Bone marrow (tissue), 2 donors: ENCODE measurements at places on chromosomes 2 and 18.

GRCh38 chr2:129813404-129813803 lies 166.1 kb upstream of the RAB6C start:
- DNase-seq, result no peak

DNA sequence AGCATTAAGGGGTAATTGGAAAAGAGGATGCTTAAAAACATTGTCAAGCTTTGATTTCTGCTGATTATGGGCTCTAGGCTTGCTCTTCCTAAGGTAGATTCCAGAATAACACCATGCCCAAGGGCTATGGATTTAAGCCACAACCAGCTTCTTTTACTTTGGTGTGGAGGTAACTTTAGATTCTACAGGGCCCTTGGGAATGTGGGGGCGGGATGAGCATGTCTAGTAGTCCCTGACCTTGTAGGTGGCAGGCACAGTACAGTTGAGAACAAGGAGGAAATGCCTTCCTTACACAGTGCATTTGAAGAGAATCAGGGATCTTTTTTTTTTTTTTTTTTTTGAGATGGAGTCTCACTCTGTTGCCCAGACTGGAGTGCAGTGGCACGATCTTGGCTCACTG lies 364.2 kb downstream of the NYAP2 start:
- DNase-seq, result no peak

GRCh38 chr2:129331638-129332037 lies 647.8 kb upstream of the RAB6C start:
- no peak for DNase-seq

GRCh38 chr18:5415665-5416064 lies 120.1 kb upstream of the ZBTB14 start:
- DNase-seq, result no peak

DNA sequence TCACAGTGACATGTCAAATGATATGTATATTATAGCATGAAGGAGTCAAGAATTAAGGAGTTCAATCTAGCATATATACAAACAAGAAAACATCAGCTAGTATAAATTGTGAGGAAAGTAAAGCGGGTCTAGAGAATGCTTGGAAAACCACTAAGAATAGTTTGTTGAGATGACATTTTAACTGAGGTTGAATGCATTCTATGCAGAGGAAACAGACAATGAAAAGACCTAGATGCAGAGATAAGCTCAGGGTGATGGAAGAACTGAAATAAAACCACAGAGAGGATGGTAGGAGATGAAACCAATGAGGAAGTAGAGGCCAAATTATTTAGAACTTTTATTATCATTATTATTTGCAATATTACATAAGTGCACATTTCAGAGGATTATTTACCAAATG lies 803.6 kb upstream of the FANCL start:
- no peak for DNase-seq

DNA sequence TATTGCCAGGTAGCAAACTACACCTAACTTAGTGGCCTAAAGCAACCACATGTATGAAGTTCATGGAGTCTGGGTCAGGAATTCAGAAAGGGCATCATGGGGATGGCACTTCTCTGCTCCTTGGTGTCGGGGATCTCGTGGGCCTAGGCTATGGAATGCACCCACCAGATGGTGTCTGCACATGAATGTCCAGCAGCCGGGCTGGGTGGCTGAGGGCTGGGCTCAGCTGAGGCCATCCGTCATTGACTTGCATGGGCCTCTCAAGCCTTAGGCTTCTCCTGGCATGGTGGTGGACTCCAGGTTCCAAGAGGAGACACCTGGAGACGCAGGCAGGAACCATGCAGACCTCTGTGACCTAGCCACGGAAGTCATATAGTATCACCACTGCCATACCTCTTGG lies 26.0 kb upstream of the RPL31 start:
- no peak for DNase-seq

GRCh38 chr2:83196225-83196624 lies 1262.9 kb downstream of the SUCLG1 start:
- no peak for DNase-seq

DNA sequence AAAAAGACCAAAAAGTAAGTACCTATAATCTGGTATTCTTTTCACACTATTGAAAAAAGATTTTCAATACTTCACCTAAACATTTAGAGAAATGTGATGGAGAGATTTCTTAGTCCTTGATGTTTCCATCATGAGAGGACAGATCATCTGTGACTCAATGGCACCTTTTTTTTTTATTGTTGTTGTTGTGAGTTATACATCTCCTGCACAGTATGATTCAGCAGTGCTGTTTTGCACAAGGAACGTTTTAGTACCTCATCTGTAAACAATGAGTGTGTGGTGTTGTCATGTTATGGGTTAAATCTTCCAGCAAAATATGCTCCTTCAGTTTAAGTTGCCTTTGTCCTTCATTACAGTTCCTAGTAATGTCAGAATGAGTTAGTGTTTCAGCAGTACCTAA lies 2.2 kb downstream of the KIAA1328 start:
- DNase-seq, result no peak

DNA sequence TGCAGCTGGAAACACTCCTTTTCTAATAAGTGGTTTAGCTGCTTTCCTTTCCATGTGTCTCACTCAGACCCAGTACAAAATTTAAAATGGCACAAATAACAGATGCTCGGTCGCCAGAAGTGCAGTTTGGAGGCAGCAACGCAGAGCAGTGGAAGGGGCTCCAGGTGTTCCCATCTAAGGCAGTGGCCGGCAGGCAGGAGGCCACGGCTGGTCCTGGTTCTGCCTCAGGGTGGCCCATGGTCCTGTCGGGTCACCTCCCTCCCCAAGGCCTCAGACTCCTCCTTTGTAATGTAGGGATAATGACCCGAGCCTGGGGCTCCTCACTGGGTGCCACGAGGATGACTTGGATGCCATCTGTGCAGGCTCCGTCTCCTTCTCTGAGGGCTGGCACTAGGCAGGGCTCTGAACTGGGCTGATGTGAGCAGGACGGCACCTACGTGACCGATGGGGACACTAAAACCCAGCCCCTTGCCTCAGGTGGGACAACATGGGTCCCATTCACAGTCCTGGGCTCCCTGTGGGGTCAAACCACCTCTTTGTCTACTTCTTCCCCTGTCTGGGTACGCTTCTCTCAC lies 80.9 kb upstream of the SLC66A3 start:
- DNase-seq, result no peak

DNA sequence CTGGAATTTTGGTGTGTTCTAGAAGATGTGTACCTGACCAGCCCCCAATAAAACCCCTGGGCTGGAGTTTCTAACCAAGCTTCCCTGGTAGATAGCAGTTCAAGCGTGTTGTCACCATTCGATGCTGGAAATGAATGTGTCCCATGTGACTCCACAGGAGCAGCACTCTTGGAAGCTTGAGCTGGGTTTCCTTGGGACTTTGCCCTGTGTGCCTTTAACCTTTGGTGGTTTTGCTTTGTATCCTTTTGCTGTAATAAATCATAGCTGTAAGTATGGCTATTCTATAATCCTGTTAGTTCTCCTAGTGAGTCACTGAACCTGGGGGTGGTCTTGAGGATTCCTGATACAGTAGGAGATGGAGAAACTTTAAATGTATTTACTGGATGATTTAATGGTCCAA lies 65.2 kb downstream of the KLHL14 start:
- no peak for DNase-seq

- no peak for DNase-seq
These were observed 78.3 kb upstream of the ODC1 start for GRCh38 chr2:10526281-10527000.

DNA sequence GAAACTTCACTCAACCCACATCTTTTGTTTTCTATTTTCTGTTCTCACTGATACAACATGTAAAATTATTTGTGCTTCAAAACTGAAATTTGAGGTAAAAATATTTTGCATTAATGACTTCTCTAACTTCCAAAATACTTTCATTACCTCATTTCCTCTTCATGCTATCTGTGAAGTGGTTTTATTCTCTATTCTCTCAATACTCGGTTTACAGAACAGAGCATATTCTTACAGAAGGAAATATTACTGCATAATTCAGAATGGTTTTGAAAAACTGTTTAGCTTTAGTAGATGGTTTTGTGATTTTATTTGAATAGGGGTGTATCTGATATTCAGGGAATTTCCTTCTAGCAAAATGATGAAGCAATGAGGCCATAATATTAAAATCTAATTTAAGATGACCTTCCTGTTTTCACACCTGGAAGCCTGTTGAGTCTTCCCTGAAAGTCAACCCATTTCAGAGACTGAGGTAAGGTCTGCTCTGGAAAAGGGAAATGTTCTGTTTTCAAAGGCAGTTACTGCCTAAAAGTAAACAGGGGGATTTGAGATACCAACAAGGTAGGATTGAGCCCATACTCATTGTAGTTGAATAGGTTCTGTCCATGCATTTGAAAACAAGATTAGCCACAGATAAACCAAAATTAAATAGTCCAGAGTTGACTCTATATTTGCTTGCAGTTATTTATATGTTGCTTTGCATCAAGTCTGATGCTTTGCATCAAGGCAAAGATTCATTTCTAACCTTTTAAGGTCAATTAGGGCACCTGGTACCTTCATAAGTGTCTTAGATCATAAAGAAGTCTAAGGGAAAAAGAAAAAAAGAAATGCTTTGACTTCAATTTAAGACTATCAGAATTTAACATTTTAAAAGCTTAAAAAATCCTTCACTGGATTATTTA lies 50.8 kb upstream of the PEX13 start:
- DNase-seq, result no peak

GRCh38 chr2:203341741-203342310 lies 13.6 kb downstream of the ABI2 start:
- DNase-seq, result no peak

DNA sequence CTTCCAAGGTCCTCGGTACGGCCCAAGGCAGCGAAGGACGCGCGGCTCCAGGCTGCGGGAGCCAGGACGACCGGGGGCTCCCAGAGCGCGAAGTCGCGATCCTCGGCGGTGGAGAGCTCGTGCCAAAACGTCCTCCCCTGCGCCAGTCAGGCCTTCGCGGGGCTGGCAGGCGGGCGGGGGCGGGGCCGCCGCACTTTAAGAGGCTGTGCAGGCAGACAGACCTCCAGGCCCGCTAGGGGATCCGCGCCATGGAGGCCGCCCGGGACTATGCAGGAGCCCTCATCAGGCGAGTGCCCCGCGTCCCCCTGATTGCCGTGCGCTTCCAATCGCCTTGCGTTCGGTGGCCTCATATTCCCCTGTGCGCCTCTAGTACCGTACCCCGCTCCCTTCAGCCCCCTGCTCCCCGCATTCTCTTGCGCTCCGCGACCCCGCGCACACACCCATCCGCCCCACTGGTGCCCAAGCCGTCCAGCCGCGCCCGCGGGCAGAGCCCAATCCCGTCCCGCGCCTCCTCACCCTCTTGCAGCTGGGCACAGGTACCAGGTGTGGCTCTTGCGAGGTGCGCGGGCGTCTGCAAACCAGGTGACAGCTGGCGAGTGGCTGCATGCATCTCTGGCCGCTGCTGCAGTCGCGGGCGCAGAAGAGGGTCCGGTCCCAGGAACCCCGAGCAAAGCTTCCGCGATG lies at the start of gene CIDEA:
CIDEA (plus strand) TSS at position 226 of the 684 bp plus-strand sequence; CDS start at position 249, 23 bp downstream.
- DNase-seq, result no peak

DNA sequence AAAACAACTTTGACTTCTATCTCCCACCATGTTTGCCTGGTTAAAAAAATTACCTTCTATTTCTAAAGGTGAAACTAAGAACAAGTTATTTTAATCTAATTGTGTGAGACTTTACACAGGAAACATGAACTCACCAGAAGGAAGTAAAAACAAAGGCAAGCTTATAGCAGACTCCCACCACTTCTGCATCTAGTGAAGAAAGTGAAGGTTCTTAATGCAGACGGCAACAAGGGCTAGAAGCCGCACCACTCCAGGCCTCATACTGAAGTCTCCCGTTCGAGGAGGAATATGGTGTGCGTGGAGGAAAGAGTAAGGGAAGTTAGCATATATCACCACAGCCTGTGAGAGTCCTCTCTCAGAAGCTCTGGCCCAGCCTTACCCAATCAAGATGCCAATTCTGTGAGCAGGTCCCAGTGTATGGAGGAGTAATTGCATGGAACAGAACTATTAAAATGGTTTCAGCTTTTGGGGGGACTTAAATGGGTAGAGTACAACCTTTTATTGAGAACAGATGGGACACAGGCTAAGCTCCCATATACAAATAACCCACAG lies 958.7 kb downstream of the BCL11A start:
- peak; percentile 93 for DNase-seq

GRCh38 chr2:1598041-1598710 lies 146.1 kb downstream of the PXDN start:
- no peak for DNase-seq

DNA sequence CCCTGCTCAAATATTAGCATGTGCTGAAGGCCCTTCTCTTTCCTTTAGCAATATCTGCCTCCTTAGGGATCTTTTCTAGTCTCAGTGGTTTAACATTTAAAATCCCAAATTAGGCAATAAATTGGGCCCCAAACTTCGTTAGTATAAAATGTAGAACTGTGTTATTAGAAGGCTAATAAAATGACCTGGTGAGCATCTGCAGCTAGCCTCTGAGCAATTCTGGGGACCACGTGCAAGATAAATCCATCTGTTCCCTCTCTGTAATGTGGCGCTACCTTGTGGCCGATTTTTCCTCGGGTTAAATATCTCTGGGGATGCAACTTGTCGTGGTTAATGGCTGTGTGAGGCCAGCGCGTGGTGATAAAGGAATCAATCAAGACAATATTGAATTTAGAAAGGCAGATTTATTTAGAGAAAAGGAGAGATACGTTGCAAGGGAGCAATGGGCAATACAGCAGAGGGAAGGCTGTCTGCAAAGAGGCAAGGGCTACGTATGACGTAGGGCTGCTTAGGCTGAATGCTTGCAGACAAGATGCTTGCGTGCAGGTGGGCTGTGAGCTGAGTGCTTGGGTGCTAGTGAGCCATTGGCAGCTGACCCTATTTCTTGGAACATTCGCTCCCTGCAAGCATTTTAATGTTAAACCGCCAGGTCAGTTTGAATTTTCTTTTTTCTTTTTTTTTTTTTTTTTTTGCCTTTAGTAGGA lies 18.5 kb upstream of the IL36G start:
- DNase-seq, result no peak

- DNase-seq, result no peak
These were observed 27.2 kb downstream of the SIGLEC15 start for GRCh38 chr18:45852631-45853030.

- no peak for DNase-seq
These were observed 37.3 kb upstream of the SH3BP4 start for GRCh38 chr2:234914371-234915154.

- DNase-seq, result no peak
These were observed 31.4 kb upstream of the CD28 start for GRCh38 chr2:203675086-203675485.

DNA sequence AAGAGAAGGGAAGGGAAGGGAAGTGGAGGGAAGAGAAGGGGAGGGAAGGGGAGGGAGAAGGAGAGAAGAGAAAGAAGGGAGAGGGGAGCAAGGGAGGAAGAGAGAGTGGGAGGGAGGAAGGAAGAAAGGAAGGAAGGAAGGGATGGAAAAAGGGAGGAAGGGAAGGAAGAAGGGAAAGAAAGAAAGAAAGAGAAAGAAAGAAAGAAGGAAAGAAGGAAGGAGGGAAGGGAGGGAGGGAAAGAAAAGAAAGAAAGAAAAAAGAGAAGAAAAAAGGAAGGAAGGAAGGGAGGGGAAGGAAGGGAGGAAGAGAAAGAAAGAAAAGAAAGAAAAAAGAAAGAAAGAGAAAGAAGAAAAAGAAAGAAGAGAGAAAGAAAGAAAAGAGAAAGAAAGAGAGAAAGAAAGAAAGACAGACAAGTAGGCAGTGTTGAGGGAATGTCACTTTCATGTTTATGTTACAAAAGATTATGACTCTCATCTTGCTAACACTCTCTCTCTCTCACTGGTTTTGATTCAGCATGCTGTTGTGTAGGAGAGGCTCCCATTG lies 58.0 kb upstream of the ZNF804A start:
- DNase-seq, result no peak

- no peak for DNase-seq
These were observed 244.7 kb downstream of the NBAS start for GRCh38 chr2:15316370-15316814.
